ENCODE measurements at places on chromosomes 6 and 20. TPM values are rescaled to one million over a fixed set of nuclear protein-coding genes. Genes with fewer than 3 reads are reported as not detected.

DNA sequence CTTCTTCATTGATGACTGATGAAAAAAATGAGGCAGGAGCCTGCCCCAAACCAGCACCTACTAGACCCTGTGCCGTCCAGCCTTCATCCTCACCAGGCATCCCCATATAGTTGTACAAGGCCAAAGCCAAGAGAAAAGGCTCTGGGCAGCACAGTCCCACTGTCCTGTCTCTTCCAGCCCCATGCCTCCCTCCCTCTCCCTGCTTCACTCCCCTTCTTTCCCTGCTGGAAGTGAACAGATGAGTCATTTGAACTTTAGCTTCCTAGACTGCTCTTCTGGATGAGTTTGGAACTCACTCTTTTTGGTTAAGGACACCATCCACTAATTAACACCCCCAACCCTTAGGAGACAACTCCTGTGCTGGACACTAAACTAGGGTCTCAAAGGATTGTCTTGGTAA is 235.2 kb downstream of the LRFN2 start:
- H3K4me1 ChIP-seq: peaks cover 13% of the 10 kb centered on the region
- DNase-seq: no peak
- H3K27me3 ChIP-seq: no peaks in the 10 kb centered on the region
- no peaks in the 10 kb centered on the region for H3K36me3 ChIP-seq
- no peak overlapping the region for H3K4me3 ChIP-seq

TMEM200A gene
- total RNA-seq: 2.9 TPM

DNAH8 gene
- total RNA-seq: 0.39 TPM

DNA sequence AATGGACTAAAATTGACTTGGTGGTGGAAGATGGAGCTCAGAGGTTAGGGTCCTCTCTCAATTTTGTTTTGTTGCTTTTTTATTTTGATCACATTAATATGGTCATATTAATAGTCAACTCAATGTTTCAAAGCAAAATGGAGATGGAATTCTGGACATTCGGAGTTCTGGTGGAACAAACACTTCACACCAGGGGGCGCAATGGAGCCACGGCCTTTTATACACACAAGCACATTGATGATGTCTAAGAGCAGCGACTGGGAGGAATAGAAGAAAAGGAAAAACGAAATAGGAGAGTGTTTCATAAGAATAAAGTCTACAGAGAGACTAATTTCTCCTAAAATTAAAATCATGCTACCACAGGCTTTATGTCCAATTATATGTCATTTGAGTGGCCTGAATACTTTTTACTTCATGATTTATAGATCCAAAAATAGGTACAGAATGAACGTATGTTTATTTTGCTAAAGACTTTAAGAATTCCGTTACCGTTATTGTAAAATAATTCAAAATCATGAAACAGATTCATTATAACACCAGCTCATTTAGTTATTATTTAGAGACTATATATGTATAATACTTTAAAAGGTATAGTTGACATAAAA is 197.6 kb upstream of the SASH1 start:
- DNase-seq: peak; percentile 87
- no peaks in the 10 kb centered on the region for H3K27me3 ChIP-seq
- H3K4me3 ChIP-seq: no peak overlapping the region

- no peaks in the 10 kb centered on the region for H3K36me3 ChIP-seq
- H3K27ac ChIP-seq: no peak overlapping the region
- H3K4me1 ChIP-seq: no peaks in the 10 kb centered on the region
- H3K27me3 ChIP-seq: peaks cover 15% of the 10 kb centered on the region
Measured at GRCh38 chr20:1061484-1062221, 56.7 kb upstream of the PSMF1 start.

DNA sequence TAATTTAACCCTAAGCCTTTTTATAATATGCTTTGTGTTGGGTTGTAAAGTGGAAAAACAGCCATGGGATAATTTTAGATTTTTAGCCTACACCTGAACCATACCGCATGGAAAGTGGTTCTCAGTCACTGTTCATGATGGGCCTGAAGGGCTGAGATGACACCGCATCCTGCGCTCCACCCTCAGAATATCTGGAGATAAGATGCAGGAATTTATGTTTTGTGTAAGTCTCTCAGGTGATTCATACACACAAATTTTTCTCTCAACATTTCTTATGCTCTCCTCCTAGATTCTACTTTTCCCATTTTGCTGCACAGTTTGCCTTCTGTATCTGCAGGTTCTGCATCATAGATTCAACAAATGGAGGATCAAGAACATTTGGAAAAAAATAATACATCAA is 191.3 kb upstream of the PHACTR1 start:
- no peak overlapping the region for H3K4me3 ChIP-seq
- peaks cover 12% of the 10 kb centered on the region for H3K4me1 ChIP-seq
- DNase-seq: no peak
- no peaks in the 10 kb centered on the region for H3K27me3 ChIP-seq
- H3K36me3 ChIP-seq: peaks cover 3% of the 10 kb centered on the region

FOXF2 gene
- total RNA-seq: not detected

- peaks cover 2% of the 10 kb centered on the region for H3K27me3 ChIP-seq
- no peaks in the 10 kb centered on the region for H3K36me3 ChIP-seq
- peak overlapping the region; percentile 86 for H3K27ac ChIP-seq
- peaks cover 14% of the 10 kb centered on the region for H3K4me1 ChIP-seq
- H3K4me3 ChIP-seq: no peak overlapping the region
- no peak for DNase-seq
Measured at GRCh38 chr20:58546756-58547622, 31.8 kb upstream of the APCDD1L start.

OR12D3 gene
- total RNA-seq: not detected

SLC44A4 gene
- total RNA-seq: 0.32 TPM

DNA sequence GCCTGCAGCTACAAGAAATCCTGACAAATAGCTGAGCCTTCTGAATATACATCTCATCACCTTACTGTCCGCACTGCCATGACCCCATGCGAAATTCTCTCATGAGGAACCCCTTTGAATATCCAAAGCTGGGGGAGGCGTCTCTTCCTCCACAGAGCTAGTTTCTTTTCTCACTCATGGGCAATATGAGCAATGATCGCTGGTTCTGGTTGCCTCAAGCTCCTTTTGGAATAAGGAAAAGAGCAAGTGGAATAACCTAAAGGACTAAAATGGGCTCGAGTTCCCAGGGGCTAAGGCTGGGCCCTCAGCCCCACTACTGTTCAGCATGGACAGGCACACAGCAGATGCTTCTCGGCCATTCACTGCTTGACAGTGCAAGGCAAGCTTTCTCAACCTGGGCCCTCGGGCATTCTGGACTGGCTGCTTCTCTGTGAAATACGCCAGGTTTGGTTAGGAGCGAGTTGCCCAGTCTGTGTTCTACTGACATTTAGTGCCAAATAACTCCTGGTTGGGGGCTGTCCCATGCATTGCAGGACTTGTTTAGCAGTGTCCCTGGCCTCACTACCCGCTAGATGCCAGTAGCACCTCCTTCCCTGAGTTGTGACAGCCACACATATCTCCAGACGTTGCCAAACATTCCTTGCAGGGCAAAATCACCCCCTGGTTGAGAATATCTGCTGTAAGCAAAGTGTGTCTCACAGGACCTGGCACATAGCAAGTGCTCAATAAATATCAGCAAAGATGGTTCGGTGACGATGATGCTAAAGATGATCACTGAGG is 156.8 kb downstream of the CEBPB start:
- H3K27ac ChIP-seq: no peak overlapping the region
- H3K36me3 ChIP-seq: no peaks in the 10 kb centered on the region
- no peaks in the 10 kb centered on the region for H3K27me3 ChIP-seq
- H3K4me1 ChIP-seq: peaks cover 17% of the 10 kb centered on the region
- H3K4me3 ChIP-seq: no peak overlapping the region

SIRPB1 gene
- total RNA-seq: 0.77 TPM

DNA sequence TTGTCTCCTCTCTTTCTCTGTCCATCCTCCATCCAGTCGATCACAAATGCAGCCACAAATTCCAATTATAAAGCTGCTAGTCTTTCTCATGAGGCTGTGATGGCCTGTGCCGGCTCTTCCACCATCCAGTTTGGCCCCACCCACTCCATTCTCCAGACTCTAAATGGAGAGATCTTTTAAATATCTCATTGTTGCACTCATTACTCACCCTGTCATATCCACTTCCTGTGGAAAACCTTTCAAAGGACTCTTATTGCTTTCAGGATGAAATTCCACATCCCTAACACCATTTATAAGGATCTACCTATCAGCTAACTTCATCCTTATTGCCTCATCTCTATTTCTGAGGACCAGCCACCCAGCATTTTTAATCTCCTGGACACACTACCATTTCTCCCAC is 70.6 kb downstream of the NRN1 start:
- no peak overlapping the region for H3K27ac ChIP-seq
- no peak overlapping the region for H3K4me3 ChIP-seq
- DNase-seq: no peak
- H3K27me3 ChIP-seq: no peaks in the 10 kb centered on the region
- peaks cover 15% of the 10 kb centered on the region for H3K4me1 ChIP-seq

CRNKL1 gene
- 25.8 TPM for total RNA-seq

DNA sequence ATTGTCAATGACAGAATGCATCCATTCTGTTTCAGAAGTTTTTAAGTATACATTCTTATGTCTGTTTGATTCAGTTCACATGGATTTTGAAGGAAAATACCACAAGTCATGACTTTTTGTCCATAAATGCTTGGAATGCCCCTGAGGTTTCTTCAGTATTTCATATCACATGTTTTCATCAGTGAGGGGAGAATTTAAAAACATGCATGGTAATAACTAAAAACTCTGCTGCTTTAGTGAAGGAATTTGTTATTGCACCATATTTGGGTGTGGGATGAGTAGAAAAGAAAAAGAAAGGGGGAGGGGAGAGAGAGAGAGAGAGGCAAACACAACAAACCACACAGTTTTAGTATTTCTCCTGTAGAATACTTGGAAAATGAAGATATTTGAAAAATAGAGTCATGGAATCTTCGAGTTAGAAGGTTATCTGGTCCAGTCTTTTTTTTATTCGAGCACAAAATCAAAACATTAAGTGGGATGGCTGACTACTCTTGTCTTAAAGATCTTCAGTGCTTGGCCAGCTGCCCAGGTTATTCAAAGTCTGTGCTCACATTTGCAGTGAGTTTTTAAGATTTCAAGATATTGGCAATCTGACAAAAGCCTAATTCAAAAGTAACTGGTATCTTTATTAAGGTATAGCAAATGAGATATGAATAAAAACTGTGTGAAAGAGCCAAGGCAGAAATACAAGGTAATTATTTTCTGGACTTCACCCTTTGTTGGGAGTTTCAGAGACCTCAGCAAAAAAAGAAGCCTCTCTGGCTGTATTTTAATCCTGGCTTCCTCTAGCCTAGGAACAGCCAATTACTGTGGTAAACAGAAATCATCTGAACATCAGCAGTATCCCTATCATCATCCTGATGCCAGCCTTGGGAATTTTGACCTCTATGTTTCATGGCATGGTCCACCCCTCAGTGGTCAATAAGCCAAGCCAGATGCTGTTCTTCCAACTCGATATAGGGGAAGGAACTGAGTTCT is 687.9 kb upstream of the CITED2 start:
- H3K27ac ChIP-seq: no peak overlapping the region
- no peaks in the 10 kb centered on the region for H3K27me3 ChIP-seq
- H3K4me1 ChIP-seq: peaks cover 15% of the 10 kb centered on the region
- DNase-seq: no peak
- H3K4me3 ChIP-seq: no peak overlapping the region
- H3K36me3 ChIP-seq: no peaks in the 10 kb centered on the region

- H3K27ac ChIP-seq: no peak overlapping the region
- no peak overlapping the region for H3K4me3 ChIP-seq
- H3K4me1 ChIP-seq: peaks cover 16% of the 10 kb centered on the region
- peaks cover 4% of the 10 kb centered on the region for H3K36me3 ChIP-seq
- no peaks in the 10 kb centered on the region for H3K27me3 ChIP-seq
Measured at GRCh38 chr20:37327748-37328147, 18.2 kb upstream of the SRC start.

TMEM217 gene
- 0.82 TPM for total RNA-seq

GRCh38 chr6:17064975-17065374 is 36.9 kb upstream of the STMND1 start:
- no peak for DNase-seq
- no peak overlapping the region for H3K27ac ChIP-seq
- H3K4me3 ChIP-seq: no peak overlapping the region
- H3K4me1 ChIP-seq: no peaks in the 10 kb centered on the region

DNA sequence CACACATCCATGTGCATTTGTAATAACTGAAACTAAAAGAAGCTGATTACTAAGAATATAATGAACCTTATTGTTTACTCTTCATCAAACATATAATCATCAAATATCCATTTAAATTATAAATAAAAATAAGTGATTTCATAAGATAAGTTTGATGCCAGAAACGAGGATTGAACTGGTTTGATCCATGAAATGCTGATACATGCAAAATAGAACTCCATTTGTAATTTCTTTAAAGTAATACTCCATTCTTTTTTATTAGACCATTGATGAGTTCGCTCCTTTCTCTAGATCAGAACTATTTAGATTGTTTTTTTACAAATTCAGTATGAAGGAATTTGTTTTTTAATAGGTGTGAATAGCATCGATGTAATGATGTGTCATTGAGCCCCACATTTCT is 57.6 kb downstream of the EYS start:
- no peak overlapping the region for H3K27ac ChIP-seq
- peaks cover 17% of the 10 kb centered on the region for H3K4me1 ChIP-seq
- no peaks in the 10 kb centered on the region for H3K27me3 ChIP-seq
- DNase-seq: no peak
- H3K36me3 ChIP-seq: peaks cover 19% of the 10 kb centered on the region

GRCh38 chr20:59804347-59804746 is 129.1 kb downstream of the SYCP2 start:
- H3K4me3 ChIP-seq: no peak overlapping the region
- H3K27ac ChIP-seq: no peak overlapping the region
- no peaks in the 10 kb centered on the region for H3K27me3 ChIP-seq
- peaks cover 29% of the 10 kb centered on the region for H3K4me1 ChIP-seq
- peaks cover 22% of the 10 kb centered on the region for H3K36me3 ChIP-seq

DNA sequence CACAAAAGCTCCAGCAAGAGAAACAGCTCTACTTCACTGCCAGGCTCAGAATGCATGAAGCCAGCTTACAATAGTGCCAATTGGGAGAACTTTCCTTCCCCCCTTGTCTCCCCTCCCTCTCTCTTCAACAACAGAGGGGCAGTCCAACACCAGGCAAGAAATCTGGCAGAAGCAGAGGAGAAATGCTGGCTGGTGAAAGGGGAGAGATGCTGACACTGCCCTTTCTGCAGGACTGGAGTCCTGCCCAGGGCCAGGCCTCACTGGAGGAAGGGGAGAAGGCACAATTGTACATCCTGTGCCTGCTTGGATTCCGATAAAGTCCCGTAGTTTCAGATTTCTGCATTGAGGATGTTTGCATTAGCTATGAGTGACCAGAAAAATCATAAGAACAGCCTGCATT is 148.6 kb downstream of the LRRC1 start:
- H3K4me1 ChIP-seq: no peaks in the 10 kb centered on the region
- no peak overlapping the region for H3K27ac ChIP-seq
- no peak overlapping the region for H3K4me3 ChIP-seq
- no peaks in the 10 kb centered on the region for H3K27me3 ChIP-seq
- H3K36me3 ChIP-seq: peaks cover 5% of the 10 kb centered on the region

GRCh38 chr6:49001856-49002541 is 461.1 kb downstream of the MMUT start:
- H3K36me3 ChIP-seq: no peaks in the 10 kb centered on the region
- DNase-seq: no peak
- no peak overlapping the region for H3K27ac ChIP-seq
- H3K4me1 ChIP-seq: peaks cover 4% of the 10 kb centered on the region

GRCh38 chr20:9490631-9491030 is 23.8 kb upstream of the LAMP5 start:
- H3K4me3 ChIP-seq: no peak overlapping the region
- H3K4me1 ChIP-seq: peaks cover 4% of the 10 kb centered on the region
- no peaks in the 10 kb centered on the region for H3K36me3 ChIP-seq
- no peak overlapping the region for H3K27ac ChIP-seq
- H3K27me3 ChIP-seq: no peaks in the 10 kb centered on the region
